ENCODE measurements at places on chromosomes 4 and X.

- no peak for DNase-seq
Measured at GRCh38 chrX:68365341-68365740, 68.0 kb downstream of the OPHN1 start.

- DNase-seq = no peak
Measured at GRCh38 chrX:55874807-55875206, 157.3 kb downstream of the RRAGB start.

GRCh38 chr4:16270454-16271328, 44.4 kb upstream of the TAPT1 start:
- no peak for DNase-seq

DNA sequence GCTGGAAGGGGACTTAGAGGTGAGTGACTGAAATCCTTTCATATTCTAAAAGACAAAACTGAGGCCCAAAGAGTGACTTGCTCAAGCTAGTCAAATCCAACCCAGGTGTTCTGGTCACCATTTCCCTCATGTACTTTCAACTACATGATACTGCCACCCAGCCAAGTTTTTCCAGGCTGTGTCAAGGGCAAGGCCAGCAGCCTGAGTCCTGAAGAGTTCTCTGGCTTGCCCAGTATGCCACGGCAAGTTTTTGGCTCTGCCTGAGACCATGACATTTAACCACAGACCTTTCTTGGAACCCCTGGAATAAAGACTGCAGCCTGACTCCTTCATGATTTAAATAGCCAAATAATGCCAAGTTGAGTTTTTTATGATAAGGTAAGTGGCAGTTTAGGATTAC, 10.7 kb upstream of the TMEM164 start:
- no peak for DNase-seq

- DNase-seq = no peak
Measured at GRCh38 chr4:118077767-118078105, 43.5 kb downstream of the NDST3 start.

All from stimulated activated CD8-positive, alpha-beta memory T cell treated with anti-CD3 and anti-CD28 coated beads, Interleukin-4, amount 100 ng/mL, for 4 hours (primary cell).